Suppressor macrophage treated with lipopolysaccharide for 4 hours (primary cell): ENCODE measurements at places on chromosomes 16 and 17.

GRCh38 chr17:57490111-57490845 lies 234.0 kb downstream of the MSI2 start:
- DNase-seq = no peak

- no peak for DNase-seq
These were observed 452.1 kb upstream of the ASIC2 start for GRCh38 chr17:33745047-33745760.

DNA sequence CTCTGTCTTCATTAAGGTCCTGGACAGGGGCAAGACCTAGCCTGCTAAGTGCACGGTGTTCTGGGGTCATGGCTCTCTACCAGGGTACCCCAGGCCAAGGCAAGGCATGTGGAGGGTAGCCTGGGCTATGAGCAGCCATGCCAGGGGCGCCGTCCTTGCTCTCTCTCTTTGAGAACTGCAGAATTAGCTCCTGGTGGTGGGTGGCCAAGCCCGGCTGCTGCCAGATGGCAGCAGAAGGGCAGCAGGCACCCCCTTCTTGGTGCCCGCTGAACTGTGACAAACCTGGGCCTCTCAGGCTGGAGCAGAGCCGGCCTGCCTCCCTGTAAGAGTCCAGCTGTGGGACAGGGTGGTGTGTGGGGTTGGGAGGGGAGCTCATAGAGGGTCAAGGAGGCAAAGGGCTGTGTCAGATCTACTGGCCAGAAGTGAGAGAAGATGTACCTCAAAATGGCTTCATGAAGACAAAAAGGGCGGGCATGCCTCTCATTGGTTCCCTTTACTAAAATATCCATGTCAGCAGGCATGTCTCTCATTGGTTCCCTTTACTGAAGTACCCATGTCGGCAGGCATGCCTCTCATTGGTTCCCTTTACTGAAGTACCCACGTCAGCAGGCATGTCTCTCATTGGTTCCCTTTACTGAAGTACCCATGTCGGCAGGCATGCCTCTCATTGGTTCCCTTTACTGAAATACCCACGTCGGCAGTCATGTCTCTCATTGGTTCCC lies 81.7 kb upstream of the SDK2 start:
- no peak for DNase-seq

DNA sequence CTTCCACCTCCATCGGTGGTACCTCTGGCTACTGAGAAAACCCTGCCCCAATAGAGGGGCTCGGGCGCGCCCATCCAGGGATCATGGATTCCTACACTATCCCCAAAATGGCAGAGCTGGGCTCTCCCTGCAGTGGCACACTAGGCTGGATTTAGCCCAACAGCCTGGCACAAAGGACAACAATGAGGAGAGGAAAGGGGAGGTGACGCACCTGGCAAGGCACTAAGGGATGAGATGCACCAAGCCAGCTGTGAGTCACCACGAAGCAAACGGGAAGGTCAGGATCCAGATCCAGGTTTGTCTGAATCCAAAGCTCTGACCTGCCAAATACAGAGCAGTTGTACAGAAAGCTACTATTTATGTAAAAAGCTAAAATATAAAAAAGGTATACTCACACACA lies 18.1 kb downstream of the UBE2O start:
- no peak for DNase-seq

- no peak for DNase-seq
These were observed 469.6 kb upstream of the HSBP1 start for GRCh38 chr16:83338138-83338537.

DNA sequence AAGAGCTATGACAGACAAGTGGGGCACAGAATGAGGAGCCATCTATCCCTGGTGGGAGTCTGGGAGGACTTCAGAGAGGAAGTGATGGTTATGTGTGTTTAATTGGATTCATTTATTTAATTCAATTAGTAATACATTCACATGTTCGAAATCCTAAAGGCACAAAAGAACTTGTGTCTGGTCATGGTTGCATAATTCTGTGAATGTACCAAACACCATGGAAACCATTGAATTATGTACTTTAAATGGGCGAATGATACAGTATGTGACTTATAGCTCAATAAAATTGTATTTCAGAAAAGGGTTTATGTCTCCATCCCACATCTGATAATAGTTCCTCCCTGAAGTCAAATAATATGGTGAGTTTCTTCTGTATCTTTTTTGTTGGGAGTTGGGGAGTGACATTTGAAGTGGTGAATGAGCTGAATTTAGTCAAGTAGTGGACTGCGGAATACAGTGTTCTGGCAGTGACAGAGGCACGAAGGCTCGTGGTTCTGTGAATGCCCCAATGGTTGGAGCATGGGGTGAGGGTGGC lies 19.8 kb upstream of the G6PC1 start:
- no peak for DNase-seq

- peak; percentile 16 for DNase-seq
These were observed 440.6 kb downstream of the HS3ST3B1 start for GRCh38 chr17:14741491-14741890.

GRCh38 chr17:2796164-2797125 lies at the start of gene RAP1GAP2:
TSS of gene RAP1GAP2 (plus strand) at chr17:2796438. CDS start at chr17:2796528, 90 bp downstream.
- peak; percentile 93 for DNase-seq

DNA sequence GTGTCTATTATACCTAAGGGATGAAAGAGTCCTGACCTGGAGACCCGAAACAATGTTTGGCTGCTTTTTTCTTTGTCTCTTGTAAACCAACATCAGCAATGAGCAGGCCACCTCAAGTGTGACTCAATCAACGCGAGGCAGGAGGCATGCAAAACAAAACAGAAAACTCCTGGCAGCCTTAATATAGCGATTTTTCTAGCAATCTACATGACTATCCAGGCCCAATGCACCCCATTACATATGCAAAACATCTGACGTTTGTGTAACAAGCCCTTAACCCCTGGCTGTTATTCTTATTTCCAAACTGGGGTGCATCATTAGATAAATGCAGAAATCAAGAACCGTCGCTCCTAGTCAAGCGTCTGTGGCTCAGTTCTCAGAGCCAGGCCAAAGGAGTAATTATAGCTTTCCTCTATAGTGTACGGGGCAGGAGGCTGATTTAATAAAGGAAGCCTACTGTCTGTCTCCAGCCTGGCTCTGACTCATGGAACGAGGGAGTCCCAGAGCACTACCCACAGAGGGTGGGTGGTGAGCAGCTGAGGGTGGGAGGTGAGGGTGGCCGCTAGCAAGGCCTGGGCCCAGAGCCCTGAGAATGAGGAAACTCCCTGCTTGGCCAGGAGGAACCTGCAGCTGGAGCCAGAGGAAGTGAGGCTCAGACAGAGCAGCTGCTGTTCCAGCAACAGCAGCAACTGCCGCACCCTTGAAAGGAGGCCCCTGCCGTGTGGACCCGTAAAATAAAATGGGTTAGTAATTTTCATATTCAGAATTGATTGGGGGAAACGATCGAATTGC lies 43.9 kb downstream of the CHD9 start:
- peak; percentile 90 for DNase-seq
